ENCODE measurements at places on chromosomes 4 and X.
A peak's percentile ranks its signal among the peaks of the same experiment; 100 is the strongest.

DNA sequence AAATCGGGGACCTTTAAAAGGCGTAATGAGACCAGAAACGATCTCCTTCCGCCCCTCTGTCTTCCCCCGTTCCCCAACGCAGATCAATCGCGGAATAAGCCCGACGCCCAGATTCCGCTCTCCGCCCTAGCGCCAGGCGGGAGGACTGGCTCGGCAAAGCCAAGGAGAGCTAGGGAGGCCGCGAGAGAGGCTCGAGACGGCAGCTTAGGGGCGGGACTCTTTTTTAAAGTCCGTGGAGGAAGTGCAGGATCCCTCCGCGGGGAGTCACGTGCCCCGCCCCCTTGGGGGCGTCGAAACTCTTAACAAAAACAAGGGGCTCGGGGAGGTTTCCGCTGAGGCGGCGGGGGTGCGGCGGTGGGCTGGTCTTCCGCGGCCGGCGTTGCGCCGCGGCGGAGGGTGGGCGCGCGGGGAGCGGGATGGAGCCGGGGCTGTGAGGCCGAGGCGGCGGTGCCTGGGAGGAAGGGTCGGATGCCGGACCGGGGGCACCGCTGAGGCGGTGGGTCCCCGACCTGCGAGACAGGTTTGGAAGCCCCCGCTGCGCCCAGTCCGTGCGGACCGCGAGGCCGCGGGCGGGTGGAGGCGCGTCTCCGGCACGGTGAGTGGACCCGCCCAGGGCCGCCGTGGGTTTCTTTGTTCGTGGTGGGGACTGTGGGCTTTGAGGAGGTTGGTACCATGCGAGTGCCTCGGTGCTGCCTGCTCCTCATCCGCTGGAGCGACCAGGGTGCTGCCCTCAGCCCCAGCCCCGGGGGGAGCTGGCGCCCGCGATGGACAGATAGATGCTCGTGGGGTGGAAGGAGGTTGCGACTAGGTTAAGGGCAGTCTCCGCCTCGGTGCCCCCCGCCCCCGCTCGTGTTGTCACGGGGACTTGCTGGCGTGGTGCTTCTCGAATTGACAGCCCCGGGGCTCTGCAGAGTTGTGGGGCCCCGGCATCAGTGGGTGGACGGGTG lies at the start of gene CCNG2:
Gene CCNG2 (plus strand): TSS at position 296 of the 947 bp plus-strand sequence. CDS start 1,326 bp downstream, outside the sequence.
- DNase-seq, result peak; percentile 96

DNA sequence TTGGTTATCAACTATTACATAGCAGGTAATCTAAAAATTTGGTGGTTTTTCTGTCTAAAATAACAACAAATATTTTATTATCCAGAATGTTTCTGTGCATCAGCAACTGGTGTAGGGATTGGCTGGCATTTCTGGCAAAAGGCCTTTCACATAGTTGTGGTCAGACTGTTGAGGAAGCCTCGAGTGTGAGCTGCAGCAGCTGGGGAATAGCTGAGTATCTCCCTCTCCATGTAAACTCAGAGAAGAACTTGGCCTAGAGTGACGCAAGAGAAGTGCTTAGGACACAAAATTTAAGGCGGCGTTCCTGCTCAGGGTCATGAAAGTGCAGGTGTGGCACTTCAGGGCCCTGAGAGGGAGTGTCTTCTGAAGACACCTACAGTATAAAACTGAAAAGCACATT lies 558.9 kb downstream of the SPOCK3 start:
- DNase-seq, result no peak

DNA sequence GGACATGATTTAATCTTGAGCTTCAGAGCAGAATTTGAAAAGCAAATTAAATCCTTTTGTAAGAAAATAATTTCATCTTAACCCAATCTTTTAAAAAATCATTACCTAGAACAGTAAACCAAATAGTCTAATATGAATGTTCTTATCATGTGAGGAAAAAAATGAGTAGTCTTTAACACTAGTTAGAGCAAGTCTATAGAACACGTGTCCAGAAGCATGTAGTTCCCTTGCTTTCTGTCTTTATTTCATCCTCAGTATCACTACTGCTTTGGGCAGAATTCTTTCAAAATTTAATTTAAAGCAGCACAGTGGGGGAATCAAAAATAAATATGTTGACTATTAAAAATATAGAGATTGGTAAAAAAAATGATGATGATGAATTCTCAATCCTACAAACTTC lies 2.1 kb downstream of the RBM47 start:
- DNase-seq, result no peak

GRCh38 chrX:82677286-82677685 lies 830.8 kb upstream of the POU3F4 start:
- DNase-seq, result no peak

GRCh38 chr4:37754410-37755185 lies 68.4 kb upstream of the RELL1 start:
- DNase-seq, result no peak

GRCh38 chr4:44145868-44146267 lies 302.7 kb downstream of the KCTD8 start:
- no peak for DNase-seq

DNA sequence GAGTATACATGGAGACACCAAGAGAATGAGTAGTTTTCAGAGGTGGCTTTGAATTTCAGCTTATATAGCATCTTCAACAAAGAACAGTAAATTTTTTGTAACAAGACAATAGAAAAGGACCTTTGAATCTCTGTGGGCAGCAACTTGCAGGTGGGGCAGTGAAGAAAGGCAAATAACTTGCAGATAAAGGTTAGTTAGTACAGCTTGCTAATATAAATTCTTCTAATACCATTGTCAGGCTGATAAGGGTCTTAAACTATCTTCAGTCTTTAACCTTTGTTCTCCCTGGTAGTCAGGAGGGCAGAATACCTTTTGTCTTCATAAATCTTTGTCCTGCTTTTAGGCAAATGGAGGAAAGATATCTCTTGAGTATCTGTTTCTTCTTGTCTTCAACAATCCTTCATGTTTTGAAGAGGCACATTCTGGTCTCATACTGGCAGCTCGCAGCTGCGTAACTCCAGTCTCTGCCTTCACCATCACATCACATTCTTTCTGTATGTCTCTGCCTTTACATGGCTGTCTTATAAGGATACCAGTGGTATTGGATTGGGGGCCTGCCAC lies 16.0 kb downstream of the ANXA3 start:
- no peak for DNase-seq

DNA sequence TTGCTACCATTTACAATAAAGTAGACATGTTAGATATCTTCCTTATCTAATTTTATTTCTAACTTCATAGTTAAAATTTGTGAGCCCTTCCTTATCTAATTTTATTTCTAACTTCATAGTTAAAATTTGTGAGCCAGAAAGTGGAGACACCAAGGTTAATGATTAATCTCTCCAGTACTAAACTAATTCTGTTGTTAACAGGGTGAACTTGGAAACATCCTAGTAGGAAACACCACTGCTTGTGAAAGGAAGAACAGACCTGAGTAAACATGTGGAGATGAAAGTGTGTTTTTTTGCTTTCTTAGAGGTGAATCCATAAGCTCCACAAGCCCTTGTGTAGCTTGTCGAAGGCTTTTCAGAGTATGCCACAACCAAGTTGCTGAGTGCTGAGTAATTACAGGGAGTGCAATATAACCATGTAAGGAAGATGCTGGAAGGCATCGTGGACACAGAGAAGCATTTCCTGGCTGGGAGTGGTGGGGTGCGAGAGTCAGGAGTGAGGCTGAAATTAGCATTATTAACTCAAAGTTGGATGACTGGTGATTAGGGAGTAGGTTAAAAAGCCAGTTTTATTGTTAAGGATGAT lies 118.6 kb upstream of the NEIL3 start:
- no peak for DNase-seq

- no peak for DNase-seq
Observed at GRCh38 chr4:105994061-105994460, 98.8 kb downstream of the NPNT start.

DNA sequence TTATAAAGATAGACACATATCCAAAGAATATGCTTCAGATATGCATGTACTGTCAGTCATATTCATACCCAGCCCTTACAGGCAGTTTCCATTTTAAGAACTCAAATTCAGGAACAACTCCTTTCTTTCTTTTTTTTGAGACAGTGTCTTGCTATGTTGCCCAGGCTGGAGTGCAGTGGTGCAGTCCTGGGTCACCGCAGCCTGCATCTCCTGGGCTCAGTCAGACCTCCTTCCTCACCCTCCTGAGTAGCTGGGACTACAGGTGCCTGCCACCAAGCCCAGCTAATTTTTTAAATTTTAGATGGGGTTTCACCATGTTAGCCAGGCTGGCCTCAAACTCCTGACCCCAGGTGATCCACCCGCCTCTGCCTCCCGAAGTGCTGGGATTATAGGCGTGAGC lies 34.5 kb downstream of the SNX25 start:
- no peak for DNase-seq

GRCh38 chrX:70470850-70471289 lies 26.2 kb downstream of the DLG3 start:
- no peak for DNase-seq

GRCh38 chr4:3293401-3294391 lies 875 bp downstream of the RGS12 start:
- peak; percentile 70 for DNase-seq

GRCh38 chr4:77994194-77994721 lies 62.9 kb upstream of the FRAS1 start:
- no peak for DNase-seq

- no peak for DNase-seq
Observed at GRCh38 chr4:84477738-84478137, 21.4 kb downstream of the NKX6-1 start.

DNA sequence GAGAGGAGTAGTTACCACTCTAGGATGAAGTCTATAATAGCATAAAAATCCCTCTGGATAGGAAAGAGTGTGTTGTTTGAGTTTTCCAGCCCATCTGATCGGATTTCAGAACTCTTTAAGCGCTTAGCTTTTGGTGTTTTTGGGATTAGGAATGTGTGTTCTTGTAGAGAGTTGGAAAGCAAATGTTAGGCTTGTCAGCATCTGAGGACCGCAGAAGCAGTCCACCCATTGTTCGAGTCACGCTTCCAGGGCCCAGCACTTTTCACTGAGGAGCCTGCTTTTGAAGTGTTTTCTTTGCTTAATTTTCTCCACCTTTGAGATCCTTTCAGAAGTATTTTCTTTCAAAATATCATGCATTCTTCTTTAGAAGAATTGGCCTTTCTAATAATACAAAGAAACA lies 306.2 kb downstream of the TENM3 start:
- no peak for DNase-seq

GRCh38 chr4:156771171-156771837 lies 200.3 kb downstream of the PDGFC start:
- DNase-seq, result no peak
